CD4-positive, alpha-beta T cell treated with Interleukin-2 at 100 ng/mL for 4 hours (primary cell): ENCODE measurements at places on chromosomes 2 and 18.

GRCh38 chr2:208101716-208102631 lies 22.4 kb downstream of the CRYGD start:
- DNase-seq = no peak

GRCh38 chr18:46830633-46831032 lies 73.8 kb upstream of the ST8SIA5 start:
- DNase-seq = no peak

- DNase-seq = no peak
Observed at GRCh38 chr2:148646231-148646559, 1.6 kb downstream of the EPC2 start.

DNA sequence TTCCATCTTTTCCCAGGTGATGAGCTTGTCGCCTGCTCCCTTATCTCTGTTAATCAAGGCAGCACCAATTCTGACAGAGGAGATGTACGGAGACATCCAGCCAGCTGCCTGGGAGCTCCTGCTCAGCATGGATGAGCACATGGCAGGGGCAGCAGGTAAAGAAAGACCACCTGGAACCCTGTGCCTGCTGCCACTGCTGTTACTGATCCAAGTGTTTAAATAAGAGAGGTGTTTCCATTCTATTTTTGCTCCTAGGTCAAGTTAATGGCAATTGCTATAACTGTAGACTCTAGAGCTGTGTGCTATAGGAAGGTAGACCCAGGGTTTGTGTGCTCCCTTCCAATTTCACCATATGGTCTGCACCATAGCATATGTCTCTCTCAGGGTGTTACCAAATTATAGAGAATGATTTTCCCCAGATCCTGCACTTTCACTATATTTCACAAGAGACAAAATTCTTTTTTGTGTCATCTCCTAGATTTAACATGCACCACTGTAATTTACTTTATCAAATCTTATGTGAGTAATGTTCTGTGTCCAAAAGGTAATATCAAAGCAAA lies 88.6 kb upstream of the RPE start:
- DNase-seq = no peak

GRCh38 chr2:42328148-42328833 lies 32.7 kb downstream of the COX7A2L start:
- DNase-seq = peak; percentile 36

DNA sequence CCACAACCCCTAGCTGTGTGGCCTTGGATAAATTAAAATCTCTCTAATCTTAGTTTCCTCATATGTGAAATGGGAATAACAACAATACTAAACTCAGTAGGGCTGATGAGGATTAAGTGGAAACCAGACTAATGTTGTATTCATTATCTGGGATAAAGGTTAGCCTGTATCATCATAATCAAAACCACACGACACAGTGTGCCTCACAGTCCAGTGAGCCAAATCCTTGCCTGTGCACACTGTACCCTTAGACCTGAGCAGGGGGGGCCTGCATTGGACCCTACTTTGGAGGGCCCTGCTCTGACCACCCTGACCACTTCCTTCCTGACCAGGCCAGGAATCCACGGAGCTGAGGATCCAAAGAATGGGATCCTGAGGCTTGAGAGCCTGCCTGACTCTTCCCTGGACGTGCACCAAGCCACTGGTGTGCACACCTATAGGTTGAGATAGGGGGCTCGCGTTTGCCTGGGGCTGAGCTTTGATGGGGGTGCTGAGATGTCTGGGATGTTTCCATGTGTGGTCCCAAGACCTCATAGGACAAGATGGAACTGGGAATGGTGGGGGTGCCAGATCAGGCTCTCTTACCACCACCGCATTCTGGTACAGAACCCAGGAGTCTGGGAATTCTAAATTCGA lies 69.7 kb downstream of the TGOLN2 start:
- no peak for DNase-seq

GRCh38 chr2:211513446-211513845 lies 957.0 kb downstream of the CPS1 start:
- DNase-seq = no peak

- no peak for DNase-seq
Observed at GRCh38 chr18:63962137-63962536, 7.7 kb upstream of the SERPINB8 start.

DNA sequence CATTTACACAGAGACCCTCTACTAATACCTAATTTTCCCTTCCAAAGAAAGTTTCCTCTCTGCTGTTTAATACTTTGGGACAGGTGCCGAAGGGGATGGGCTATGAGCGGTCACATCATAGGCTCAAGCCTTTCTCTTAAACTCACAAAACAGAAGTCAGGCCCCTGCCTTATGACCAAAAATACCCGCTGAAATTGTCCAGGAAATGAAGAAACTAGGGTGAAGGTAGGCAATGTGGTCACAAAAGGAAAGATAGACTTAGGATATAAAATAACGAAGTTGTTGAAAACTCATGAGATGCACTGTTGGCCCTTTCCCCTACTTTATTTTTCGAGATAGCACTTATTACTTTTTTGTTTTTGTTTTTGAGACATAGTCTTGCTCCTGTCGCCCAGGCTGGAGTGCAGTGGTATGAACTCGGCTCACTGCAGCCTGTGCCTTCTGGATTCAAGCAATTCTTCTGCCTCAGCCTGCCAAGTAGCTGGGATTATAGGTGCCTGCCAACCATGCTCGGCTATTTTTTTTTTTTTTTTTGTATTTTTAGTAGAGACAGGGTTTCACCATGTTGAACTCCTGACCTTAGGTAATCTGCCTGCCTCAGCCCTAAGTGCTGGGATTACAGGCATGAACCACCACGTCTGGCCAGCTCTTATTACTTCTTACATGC lies 16.3 kb downstream of the SLC8A1 start:
- no peak for DNase-seq

GRCh38 chr18:10315522-10315921 lies 138.9 kb upstream of the APCDD1 start:
- no peak for DNase-seq

DNA sequence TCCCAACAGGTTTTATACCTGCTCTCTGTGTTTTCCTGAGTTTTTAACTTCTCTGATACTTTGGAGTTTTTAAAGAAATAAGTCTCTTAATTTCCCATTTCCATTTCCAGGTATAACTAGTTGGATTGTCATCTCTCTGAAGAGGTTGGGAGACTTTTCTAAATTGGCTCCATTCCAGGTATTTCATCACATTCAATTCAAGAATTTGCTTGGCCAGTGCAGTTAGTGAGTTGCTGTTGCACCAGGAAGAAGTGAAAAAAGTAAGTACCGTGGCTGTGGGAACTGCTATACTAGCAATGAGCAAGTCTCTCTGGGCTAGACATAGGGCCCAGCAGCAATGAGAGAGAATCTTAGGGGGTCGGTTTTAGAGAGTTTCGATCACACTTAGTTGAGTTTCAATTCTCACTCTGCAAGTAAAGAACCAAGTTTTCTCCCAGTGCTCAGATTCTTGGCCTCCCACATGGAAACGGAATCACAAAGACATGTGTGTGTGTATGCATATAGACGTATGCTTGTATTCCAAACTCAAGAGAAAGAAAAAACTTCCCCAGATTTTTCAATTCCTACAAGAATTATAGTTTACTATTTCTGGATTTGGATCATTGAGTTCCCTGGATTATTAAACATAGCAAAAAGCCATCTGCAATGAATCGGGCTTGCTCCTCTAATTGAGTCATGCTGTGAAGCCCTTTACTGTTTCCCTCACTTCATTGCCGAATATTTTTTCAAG lies 894.4 kb downstream of the BCL11A start:
- DNase-seq = no peak

- DNase-seq = no peak
Observed at GRCh38 chr2:75200140-75201096, 1.1 kb upstream of the TACR1 start.

DNA sequence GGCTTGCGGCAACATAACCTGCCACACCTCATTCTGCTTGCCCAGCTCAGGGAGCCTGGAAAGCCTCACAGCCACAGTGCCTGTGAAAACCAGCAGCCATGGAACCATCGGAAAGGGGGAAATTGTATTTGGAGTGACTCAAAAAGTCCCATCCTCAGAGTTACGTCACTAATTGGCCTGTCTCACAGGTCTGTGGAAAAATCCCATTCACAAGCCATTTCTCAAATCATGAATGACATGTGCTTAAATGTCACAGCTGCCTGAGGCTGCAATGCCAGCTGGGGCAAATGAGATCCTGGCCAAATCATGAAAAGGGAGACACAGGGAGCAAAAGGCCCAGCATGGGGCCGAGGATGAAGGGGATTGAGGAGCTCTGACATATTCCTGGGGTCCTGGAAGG lies 486.9 kb upstream of the RAB6C start:
- DNase-seq = no peak

DNA sequence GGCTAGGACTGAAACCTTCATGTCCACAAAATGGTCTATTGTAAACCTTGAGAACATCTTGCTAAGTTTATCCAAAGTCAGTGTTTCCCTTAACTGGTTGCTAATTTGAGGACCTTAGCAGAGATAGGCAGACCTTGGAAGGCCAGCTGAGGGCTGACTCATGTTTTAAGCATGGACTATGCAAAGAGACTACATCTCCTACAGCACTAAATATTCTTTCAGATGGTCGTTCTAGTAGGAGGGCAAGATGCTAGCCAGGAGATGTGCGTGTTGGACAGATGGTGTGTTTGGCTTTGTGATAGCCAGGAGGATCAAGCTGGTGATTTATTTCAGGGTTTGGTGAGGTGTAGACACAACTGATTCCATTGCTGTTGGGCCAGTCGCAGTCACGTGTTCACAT lies 75.8 kb downstream of the NRP2 start:
- no peak for DNase-seq

- no peak for DNase-seq
Observed at GRCh38 chr18:45059695-45060094, 379.0 kb downstream of the SETBP1 start.

DNA sequence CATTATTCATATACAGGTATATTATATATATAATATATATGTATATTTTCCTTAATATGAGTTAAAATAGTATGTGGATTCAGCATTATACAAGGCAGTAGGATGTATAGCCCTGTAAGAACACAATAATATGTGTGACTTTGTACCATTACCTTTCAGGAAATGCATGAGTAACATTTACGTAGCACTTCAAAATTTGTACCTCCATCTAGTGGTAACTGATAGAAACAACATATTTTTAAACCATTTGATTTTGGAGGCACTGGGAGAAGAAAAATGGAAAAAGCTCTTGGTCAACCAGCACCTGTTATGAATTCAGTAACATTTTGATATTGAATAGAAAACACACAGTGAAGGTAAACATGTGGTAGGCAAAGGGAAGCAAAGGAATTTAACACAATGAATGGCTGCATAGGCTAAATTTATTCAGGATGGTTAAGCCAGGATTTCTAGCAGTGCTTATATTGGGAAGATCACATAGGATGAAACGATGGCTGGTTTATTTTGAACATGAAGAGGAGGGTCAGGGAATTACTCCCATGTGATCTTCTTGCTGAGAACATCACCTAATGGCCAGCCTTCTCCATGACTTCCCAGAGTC lies 565.5 kb downstream of the CCDC85A start:
- DNase-seq = no peak

DNA sequence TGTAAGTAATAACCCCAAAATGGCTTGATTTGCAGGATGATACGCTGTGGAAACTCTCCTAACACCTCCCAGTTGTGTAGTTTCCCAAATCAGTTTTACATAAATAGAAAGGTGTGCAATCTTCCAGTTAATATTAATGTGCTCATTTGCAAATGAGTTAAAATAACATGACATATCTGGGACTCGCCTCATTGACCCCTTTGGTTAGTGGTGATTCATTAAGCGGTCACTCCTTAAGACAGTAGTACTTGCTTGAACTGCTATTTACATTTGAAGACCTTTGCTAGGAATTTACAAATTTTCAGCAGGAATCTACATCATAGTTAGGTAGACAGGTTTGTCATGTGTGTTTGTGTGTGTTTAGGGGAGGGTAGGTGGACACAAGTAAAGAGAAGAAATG lies 1367.7 kb upstream of the CELF4 start:
- no peak for DNase-seq

GRCh38 chr2:184834699-184835397 lies 236.5 kb downstream of the ZNF804A start:
- DNase-seq = no peak

- DNase-seq = peak; percentile 89
Observed at GRCh38 chr2:85538507-85539360, at the start of gene MAT2A. TSS of gene MAT2A (plus strand) at chr2:85539168. CDS start at chr2:85539288, 120 bp downstream.

DNA sequence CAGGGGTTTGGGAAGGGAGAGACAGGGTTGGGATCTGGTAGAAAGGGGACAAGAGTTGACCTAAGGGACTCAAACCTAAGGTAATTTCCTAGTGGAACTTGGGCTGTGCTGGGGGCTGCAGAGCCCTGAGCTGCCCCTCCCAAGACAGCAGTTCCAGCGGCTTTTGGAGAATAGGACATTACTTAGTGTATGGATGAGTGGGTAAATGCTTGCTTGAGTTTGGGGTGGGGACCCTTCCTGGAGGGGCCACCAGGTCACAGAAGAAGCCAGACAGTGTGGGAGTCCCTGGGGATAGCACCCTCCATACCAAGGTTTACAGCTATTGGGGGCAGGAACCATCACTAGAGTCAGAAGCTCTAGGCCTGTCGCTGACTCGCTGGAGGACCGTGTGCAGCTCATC lies 111.5 kb downstream of the CAPN13 start:
- DNase-seq = no peak

DNA sequence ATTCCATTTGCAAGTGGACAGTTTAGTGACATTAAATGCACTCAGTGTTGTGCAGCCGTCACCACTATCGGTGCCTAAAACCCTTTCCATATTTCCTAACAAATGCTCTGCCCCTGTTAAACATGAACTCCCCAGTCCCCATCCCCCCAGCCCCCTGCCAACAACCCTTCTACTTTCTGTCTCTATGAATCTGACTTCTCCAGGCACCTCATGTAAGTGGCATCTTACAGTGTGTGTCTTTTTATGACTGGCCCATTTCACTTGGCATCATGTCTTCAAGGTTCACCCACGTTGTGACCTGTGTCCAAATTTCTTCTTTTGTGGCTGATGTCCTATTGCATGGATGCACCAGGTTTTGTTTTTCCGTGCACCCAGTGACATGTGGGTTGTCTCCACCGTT lies 140.9 kb upstream of the GPC1 start:
- no peak for DNase-seq

- no peak for DNase-seq
Observed at GRCh38 chr2:159773426-159773825, 24.6 kb downstream of the CD302 start.

- no peak for DNase-seq
Observed at GRCh38 chr2:104752504-104752903, 101.4 kb upstream of the POU3F3 start.

GRCh38 chr2:162196638-162197037 lies 44.6 kb upstream of the GCG start:
- DNase-seq = no peak

GRCh38 chr2:105744091-105744908 lies 412 bp upstream of the NCK2 start:
- DNase-seq = peak; percentile 60

- no peak for DNase-seq
Observed at GRCh38 chr2:14513903-14514302, 118.6 kb upstream of the LRATD1 start.

- no peak for DNase-seq
Observed at GRCh38 chr2:886072-887022, 64.3 kb upstream of the SNTG2 start.

DNA sequence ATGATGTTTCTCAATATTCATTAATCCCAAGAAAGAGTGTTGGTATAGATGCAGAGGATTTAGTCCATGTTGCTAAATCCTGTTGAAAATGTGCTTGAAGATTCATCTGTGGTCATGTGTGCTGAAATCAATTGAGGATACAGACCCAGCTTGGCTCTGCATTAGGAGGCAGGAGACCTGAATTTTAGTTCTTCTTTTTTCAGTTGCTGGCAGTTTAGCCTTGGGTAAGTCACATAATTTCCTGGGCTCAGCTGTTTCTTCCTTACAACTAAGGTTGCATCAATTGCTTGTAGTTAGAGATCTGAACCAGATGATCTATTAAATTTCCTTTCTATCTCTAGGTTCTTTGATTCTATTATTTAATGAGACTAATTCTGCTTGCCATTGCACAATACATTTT lies 54.4 kb downstream of the SETBP1 start:
- DNase-seq = no peak
